ENCODE measurements at places on chromosomes 16 and 17. TPM values are rescaled to one million over a fixed set of nuclear protein-coding genes. Genes with fewer than 3 reads are reported as not detected.

The SLFN12 gene
- 5.0 TPM for total RNA-seq

GRCh38 chr16:82192665-82193064 lies 22.6 kb upstream of the MPHOSPH6 start:
- H3K4me1 ChIP-seq, result peaks cover 7% of the 10 kb centered on the region
- no peak overlapping the region for H3K4me3 ChIP-seq
- no peaks in the 10 kb centered on the region for H3K36me3 ChIP-seq
- H3K27ac ChIP-seq, result no peak overlapping the region

- H3K36me3 ChIP-seq, result peaks cover 63% of the 10 kb centered on the region
- H3K4me3 ChIP-seq, result no peak overlapping the region
- H3K4me1 ChIP-seq, result no peaks in the 10 kb centered on the region
- DNase-seq, result no peak
Measured at GRCh38 chr16:57226701-57227621, 18.1 kb upstream of the ARL2BP start.

- H3K27ac ChIP-seq, result no peak overlapping the region
- H3K4me1 ChIP-seq, result peaks cover 17% of the 10 kb centered on the region
- DNase-seq, result peak; percentile 87
- H3K27me3 ChIP-seq, result no peaks in the 10 kb centered on the region
Measured at GRCh38 chr17:50139950-50140885, 10.3 kb upstream of the SAMD14 start.

All from liver (tissue), 10 donors.